ENCODE measurements at places on chromosomes 5 and 9.

DNA sequence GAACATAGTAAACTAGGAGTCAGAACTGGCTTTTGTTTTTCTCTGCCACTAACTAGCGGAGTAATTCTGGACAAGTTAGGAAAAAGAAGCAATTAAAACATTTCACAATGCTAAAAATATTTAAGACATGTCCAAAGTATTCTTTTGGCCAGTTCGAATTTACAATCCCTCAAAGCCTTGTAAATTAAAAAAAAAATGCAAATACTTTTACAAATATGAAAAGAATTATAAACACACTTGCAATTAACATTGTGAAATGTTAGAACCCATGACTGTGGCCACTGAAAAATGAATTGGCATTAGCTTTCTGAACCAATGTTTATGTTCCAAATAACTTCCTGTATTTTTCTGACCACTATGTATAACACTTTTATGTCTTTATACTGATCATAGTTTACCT is 2.2 kb downstream of the RAD1 start:
- no peak for DNase-seq

- DNase-seq, result no peak
Observed at GRCh38 chr9:105425816-105426433, 21.9 kb upstream of the FSD1L start.

DNA sequence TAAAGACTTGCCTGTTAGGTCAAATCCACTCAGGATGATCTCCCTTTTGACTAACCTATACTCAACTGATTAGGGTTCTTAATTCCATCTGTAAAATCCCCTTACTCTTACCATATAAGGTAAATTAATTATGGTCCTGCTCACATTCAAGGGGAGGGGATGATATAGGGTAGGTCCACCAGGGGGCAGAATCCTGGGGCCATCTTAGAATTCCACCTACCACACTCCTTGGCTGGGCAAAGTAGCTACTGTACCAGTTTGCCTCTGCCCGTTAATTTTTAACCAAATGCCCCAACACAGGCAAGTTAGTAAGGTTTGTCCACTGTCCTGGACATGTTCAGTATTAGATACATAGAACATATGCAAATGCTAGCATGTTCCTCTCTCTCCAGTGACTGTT is 262.4 kb downstream of the SEMA5A start:
- no peak for DNase-seq

GRCh38 chr5:30850866-30851265 is 342.6 kb upstream of the CDH6 start:
- no peak for DNase-seq

DNA sequence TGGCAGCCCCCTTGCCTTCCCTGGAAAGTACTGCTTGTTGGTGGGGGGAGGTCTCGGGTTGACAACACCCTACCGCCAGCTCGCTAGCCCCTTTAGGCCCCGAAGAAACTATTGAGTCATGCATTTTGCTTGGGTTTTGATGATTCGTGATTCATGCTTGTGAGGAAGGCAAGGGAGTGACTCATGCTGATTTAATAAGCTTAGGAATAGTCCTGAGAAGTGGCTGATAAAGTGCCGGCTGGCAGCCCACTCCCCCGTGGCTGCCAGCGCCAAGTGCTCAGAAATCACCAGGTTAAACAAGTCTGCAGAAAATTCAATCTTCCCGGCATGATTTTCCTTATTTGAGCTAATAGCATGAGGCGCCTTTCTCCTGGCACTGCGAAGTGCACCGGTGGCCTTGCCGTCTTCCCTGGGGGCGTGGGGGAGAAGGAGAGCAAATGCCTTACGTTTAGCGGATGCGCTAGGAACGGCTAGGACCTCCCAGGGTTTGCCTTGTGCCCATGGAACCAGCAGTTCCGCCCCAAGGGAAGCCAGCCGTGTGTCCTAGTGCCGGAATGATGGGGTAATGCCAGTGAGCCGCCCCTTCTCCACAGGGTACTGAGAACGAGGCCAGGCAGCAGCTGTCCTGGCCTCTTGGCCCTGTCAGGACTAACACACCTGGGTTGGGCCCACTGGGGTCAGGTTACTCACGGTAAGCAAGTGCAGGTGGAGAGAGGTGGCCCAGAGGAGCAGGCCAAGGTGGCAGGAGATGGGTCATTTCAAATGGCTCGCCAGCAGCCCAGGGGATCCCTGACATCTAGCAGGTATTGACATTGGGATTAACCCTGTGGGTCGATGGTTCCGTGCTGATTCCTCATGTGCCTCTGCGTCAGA is 151.9 kb downstream of the MACROH2A1 start:
- peak; percentile 50 for DNase-seq

GRCh38 chr5:106720367-106720766 is 950.4 kb downstream of the EFNA5 start:
- no peak for DNase-seq

- no peak for DNase-seq
Observed at GRCh38 chr5:17249029-17249634, 31.7 kb downstream of the BASP1 start.

DNA sequence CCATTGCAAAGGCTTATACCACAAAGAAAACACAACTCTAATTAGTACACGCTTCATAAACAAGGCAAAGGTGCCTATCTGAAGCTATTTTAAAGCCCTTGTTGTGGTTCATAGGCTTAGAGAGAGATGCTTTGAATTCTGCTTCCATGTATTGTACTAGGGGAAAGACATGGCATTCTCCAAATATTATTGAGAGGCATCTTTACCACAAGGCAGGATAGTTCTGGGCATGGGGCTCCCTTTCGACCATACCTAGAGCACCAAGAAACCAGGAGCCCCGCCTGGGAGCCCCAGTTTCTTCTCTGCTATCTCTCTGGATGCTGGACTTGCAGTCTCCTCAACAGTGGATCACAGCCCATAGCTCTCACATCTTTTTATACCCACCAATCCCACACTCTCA is 93.7 kb downstream of the NFIB start:
- no peak for DNase-seq

DNA sequence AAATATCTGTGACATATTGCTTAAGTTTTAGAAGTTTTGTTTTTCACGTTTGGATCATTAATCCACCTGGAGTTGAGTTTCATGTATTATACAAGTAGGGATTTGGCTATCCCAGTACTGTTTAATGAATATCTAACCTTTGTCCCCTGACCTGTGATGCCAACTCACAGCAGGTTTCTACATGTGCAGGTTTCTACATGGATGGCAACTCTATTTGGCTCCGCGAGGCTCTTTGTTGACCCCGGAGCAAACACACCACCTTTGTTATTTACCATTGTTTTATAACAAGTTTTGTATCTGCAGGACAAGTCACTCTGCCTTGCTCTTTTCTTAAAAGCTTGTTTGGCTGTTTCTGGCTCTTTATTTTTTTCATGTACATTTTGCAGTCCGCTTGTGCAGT is 920 bp upstream of the SFXN1 start:
- no peak for DNase-seq
